NCI-H146 (cell line): ENCODE measurements at places on chromosomes 2 and 18.

DNA sequence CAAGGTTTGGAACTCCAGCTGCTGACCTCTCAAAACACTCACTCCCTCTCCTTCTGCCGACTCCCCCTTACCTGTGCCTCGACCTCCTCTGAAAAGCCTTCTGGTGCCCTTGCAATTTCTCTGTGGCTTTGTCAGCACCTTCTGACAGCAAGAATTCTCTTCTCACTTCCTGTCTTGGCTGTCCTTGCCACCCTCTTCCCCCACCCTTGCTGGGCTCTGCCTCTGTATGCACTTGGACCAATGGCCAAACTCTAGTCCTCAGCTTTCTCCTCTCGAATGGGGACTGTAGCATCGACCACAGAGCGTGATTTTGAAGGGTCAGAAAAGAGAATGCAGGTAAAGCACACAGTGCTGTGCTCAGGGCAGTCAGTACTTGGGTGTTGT, 99.0 kb downstream of the HS1BP3 start:
- no peak for DNase-seq

GRCh38 chr18:27581296-27581904, 396.3 kb upstream of the CHST9 start:
- no peak for DNase-seq

- DNase-seq = no peak
These were observed 154.3 kb downstream of the LCLAT1 start for GRCh38 chr2:30601375-30601774.

- DNase-seq = no peak
These were observed 154.8 kb downstream of the LAMA1 start for GRCh38 chr18:6962571-6963451.

DNA sequence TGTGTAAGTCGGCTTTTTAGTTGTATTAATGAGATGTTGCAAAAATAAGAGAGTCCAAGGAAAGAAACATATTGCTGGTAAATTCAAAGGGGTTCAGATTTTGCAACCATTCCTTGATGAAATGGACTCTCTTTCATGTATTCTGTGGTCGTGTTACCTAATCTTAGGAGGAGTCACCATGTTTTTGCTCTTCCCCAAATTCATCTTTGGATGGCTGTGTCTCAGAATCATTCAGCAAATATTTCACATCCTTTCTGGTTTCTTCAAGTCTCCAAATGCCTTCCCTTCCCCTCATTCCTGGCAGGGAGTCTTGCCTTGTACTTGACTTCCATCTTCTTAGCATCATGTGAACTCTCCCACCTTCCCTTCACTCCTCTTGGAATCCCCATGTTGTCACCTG, 66.1 kb downstream of the PTPRM start:
- DNase-seq = no peak

GRCh38 chr2:16209799-16210198, 269.4 kb downstream of the MYCN start:
- no peak for DNase-seq

DNA sequence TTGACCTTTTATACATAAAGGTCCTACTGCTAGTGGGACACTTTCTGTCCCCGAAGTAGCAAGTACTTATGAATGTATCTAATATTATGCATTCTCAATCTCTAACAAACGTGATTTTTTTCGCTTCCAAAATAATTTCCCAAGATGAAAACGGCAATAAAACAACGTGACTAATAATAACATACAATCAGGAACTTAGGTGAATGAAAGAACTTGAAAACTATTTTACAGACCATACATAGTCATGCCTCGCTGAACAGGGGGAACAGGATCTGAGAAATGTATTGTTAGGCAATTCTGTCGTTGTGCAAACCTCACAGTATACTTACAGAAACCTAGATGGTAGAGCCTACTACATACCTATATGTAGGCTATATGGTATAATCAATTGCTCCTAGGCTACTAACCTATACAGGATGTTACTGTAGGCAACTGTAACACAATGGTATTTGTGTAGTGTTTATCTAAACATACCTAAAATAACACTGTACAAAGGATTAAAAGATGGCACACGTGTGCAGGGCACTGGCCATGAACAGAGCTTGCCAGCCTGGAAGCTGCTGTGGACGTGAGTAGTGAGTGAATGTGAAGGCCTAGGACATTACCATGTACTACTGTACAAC, 2.5 kb downstream of the RTN4 start:
- peak; percentile 11 for DNase-seq

GRCh38 chr18:32454593-32454992, 16.1 kb downstream of the GAREM1 start:
- DNase-seq = no peak

DNA sequence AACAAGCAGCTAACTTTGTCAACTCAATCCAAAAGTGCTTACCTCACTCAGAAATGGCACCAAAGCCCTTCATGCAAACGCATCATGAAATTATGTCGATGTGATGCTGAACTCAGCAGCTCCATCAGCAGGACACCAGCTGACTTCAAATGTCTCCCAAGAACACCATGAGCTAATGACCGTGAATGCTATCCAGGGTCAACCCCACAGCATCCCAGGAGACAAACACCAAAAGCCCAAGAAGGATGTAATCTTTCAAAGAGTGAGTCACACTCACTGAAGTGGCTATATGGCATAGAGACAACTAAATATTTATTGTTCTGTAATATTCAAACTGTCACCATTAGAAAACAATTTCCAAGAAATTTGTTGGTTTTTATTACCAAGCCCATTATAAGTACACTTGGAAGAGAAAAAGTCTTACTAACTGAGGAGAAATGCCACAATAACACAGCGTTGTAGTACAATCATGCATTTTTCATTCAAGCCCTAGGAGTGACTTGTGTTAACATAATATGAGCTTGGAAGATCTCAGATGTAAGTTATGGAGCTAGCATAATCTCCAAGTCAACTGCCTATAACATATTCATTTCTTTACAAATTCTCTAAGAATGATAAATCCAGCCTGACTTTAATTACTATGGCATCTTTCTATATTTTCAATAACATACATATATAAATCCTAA, 165.0 kb upstream of the CCDC68 start:
- no peak for DNase-seq

DNA sequence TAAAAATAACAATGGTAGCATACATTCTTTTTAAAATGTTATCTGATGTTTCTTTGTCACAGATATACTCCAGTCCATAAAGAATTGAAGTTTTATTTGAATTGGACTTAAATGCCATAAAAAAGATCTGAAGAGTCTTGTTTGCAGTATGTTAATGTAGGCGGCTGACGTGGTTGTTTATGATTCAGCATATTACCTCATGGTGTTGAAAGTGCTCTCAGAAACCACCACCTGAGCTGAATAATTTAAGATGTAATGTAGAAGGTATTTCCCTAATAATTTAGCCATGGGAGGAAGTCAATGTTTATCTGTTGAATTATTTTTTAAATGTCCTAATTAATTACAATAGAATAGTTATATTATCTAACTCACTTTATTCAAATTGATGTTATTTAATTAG, 58.6 kb upstream of the CHN1 start:
- DNase-seq = no peak

DNA sequence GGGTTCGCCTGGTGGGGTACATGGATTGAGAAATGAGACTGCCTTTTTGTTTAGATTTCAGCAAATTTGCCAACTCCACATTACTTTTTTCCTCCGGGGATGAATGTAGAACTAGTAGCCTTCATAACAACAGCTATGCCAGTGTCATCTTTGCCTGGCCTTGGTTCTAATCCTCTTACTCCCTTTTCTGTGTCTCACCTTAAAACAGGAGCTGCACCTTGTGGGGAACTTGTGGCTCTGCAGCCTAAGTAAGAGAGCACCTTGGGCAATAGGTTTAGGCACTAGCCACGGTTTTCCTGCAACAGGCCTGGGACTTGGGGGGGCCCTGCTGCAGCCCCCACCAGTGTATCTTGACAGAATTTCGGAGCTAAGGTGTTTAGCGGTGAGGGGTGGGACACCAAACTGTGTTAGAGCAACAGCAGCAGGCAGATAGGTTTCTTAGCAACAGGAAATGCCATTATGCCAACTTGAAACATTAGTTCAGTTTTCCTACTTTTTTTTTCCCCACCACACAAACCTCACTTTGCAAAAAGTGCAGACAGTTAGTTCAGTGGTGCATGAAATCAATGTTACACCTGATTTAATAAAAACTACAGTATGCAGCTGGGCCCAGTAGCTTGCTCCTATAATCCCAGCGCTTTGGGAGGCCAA, 173.7 kb downstream of the PRKCE start:
- peak; percentile 15 for DNase-seq

DNA sequence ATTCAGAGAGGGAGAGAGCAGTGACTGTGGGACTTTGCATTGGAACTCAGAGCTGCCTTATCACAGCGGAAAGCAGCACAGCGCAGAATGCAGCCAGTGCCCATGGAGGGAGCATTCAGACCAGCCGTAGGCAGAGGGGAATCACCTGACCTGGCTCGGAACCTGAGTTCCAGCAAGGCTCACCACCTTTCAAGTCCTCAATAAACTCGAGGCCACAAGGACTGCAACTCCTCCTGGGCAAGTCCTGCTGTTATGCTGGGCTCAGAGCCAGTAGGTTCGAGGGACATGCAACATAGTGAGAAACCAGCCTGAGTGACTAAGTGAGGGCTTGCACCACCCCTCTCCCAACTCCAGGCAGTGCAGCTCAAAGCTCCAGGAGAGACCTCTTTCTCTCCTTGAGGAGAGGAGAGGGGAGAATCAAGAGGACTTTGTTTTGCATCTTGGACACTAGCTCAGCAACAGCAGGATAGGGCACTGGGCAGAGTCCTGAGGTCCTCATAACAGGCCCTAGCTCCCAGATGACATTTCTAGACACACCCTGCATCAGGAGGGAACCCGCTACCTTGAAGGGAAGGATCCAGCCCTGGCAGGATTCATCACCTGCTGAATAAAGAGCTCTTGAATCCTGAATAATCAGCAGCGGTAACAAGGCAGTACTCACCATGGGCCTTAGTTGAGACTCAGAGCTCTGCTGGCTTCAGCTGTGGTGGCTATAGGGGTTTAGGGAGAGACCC, 136.8 kb upstream of the OTOS start:
- DNase-seq = no peak

DNA sequence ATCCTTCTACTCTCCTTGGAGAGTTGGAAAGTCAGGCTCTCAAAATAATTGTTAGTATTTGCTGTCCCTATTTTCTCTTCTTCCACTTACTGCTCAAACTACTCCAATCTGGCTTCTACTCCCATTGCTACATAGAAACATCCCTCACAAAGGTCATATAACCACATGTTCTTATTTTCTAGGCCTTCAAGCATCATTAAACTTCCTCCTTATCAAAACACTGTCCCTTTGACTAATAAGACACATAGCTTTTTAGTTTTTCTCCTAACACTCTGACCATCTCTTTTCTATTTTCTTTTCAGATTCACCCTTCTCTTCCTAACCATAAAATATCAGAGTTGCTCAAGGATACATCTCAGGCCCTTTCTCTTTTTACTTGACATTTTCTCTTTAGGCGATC, 148.3 kb downstream of the MBD2 start:
- no peak for DNase-seq

GRCh38 chr2:205701509-205701908, 19.2 kb downstream of the NRP2 start:
- DNase-seq = no peak

- peak; percentile 46 for DNase-seq
These were observed 398.3 kb upstream of the HNRNPA3 start for GRCh38 chr2:176814274-176814673.

- DNase-seq = no peak
These were observed 74.7 kb downstream of the LRP2 start for GRCh38 chr2:169287666-169288065.

- DNase-seq = no peak
These were observed 22.9 kb upstream of the TMEM87B start for GRCh38 chr2:112032224-112032586.

DNA sequence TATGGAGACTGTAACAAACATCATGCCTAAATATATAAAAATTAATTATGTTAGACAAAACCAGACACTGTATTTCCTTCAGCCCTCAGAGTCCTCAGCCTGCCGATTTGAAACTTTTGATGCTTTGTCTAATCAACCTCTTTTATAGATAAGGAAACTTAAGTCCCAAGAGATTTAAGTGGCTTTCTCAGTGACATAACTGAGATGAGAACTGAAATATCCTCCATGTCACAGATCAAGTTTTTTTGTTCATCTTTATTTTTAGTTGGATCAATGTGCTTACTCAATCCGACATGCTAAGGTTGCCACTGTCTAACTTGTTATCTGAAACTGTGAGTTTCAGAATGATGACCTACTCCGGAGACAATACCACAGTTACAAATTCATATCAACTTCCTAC, 72.3 kb downstream of the BARD1 start:
- DNase-seq = no peak

DNA sequence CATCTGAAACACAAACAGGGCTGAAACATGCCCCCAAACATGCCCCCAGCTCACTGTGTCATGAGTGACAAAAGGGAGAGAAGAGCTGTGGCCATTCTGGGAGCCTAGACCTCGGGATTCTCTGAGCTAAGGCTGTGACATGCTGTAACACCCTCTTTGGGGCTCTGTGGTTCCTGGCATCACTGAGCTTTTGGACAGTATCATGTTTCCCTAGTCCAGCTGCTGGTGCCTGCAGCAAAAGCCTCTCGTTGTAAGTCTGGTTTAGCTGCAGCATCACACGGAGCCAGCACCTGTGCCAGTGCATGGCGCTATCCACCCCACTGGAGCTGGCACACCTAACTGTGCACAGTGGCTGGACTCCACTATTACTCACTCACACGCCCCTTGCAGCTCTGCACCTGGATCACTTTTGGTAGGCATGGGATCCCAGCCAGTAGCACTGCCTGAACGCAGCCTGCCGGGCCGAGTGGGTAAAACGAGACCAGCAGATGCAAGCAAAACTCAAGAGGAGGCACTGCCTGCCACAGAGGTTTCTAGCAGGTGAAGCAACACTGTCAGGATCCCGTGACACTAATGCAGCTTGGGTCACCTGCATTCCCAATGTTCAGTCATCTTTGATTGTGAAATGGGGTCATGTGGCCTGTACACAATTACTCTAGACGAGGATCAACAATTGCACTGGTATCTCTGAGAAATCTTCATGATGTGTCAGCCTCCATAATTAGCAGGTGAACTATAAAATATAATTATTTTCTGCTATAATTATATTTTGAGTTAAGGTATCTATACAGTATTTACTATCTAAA, 547.2 kb downstream of the ZNF804A start:
- peak; percentile 11 for DNase-seq

- no peak for DNase-seq
These were observed 275.5 kb downstream of the MBD2 start for GRCh38 chr18:53948991-53949390.

GRCh38 chr2:147255812-147256211, 589.0 kb upstream of the ACVR2A start:
- DNase-seq = no peak

GRCh38 chr2:30417253-30417652, 29.8 kb upstream of the LCLAT1 start:
- no peak for DNase-seq
